ENCODE measurements at places on chromosomes 3 and 15.
A peak's percentile ranks its signal among the peaks of the same experiment; 100 is the strongest.

DNA sequence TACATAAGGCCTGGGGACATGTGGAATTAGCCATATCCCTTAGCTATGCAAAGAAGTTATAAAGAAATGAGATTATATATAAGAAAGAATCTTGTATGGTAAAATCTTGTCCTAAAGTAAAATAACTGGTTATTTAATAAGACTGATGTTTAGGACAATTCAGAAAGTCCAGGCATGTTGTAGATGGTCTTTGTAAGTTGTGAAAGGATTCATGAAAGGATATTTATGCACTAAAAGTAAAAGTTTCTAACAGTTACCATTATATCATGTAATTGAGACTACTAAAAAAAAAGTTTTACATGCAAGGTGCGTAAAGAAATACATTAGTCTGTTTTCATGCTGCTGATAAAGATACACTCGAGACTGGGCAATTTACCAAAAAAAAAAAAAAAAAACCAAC, 146.3 kb downstream of the FMN1 start:
- DNase-seq: no peak

GRCh38 chr3:36973139-36973538, 19.8 kb downstream of the EPM2AIP1 start:
- DNase-seq: no peak

DNA sequence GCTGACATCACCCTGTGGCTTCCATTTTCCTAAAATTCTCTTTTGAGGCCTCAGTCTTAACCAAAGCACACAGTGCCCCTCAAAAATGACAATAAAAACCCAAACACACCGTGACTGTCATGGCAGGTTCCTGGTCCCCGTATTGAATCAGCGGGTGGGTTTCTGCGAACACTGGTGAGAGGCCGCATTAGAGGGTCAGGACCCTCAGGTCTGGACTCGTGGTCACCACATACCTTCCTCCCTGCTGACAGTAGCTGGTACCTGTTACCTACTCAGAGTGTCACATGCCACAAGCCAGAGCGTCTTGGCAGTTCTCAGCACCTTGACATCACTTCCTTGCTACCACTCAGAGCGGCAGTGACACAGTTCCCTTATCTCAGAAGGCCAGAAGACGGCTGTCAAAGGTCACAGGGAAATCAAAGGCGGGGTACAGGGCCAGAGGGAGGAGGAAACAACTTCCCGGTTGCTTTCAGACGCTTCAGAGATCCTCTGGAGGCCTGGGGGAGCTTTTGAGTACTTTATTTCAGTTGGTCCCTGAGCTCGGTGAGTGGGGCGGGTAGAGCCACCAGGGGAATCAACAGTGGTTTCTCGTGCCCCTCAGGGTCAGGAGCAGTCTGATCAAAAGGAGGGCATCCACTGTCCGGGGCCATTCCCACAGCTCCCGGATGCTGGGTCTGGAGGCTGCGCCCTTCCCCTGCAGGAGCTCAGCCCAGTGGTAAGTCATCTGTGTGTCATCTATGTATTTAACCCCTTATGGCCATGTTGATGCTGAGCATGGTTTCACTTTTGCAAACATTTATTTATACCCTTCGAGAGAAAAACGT, at the start of the genes CCR5AS and CCRL2:
TSS of gene CCR5AS (minus strand) at position 279 of the 824 bp plus-strand sequence.
TSS of gene CCRL2 (plus strand) at position 472 of the 824 bp plus-strand sequence. CDS start 821 bp downstream, outside the sequence.
- DNase-seq: peak; percentile 25

- DNase-seq: no peak
Observed at GRCh38 chr15:79401301-79401700, 30.8 kb upstream of the MINAR1 start.

GRCh38 chr3:196272826-196273225, 14.7 kb downstream of the PCYT1A start:
- no peak for DNase-seq
